ENCODE measurements at places on chromosomes 2 and 18. TPM values are rescaled to one million over a fixed set of nuclear protein-coding genes. Genes with fewer than 3 reads are reported as not detected.

GRCh38 chr2:196758474-196759377, 40.8 kb downstream of the GTF3C3 start:
- DNase-seq = no peak

- no peak for DNase-seq
Measured at GRCh38 chr2:237147317-237147716, 61.6 kb downstream of the COPS8 start.

DNA sequence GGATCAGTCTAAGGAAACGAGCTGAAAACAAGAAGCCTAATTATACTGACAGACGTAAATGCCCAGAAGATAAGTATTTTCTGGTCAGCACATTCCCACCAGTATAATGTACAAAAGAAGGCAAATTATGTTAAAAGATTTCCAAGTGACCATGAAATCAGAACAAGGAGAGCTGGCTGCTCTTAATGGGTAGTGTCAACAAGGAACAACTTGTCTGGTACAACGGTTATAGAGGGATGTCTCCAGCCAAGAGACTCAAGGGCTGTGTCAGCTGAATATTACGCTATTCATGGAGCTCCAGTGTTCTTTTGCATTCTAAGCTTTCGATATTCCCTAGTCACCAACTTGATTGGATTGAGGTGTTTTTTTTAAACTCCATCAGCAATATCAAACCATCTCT, 8.6 kb upstream of the L3MBTL4 start:
- no peak for DNase-seq

GRCh38 chr18:23538001-23538400, 34.7 kb downstream of the RMC1 start:
- no peak for DNase-seq

DNA sequence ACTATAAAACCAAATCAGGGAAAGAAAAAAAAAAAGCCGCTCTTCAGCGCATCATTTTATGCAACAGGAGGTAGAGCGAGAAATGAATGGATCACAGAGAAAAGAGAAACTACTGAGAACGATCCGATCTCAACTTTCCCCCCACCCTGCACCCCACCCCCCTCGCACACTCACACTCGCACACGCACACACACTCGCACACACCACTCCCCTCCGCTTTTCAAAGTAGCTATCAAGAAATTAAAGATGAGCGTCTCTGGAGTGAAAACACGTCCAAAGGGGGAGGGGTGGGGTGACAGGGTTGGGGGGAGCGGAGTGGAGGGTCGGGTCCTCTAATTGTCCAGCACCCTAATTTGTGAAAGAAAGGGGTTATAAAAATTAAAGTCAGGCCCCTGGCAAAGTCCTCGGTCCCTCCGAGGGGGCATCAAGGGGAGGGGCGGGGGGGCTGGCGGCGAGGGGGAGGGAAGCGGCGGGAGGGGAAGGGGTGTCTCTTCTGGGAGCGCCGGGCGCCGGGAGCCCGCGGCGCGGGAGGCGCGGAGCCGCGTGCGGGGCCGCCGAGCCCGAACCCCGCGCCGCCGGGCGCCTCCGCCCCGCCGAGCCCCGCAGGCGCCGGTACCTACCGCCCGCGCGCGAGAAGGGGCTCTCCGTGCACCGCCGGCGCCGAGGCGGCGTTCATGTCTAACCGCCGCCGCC, 428 bp downstream of the TCF4 start:
- DNase-seq = peak; percentile 27

DNA sequence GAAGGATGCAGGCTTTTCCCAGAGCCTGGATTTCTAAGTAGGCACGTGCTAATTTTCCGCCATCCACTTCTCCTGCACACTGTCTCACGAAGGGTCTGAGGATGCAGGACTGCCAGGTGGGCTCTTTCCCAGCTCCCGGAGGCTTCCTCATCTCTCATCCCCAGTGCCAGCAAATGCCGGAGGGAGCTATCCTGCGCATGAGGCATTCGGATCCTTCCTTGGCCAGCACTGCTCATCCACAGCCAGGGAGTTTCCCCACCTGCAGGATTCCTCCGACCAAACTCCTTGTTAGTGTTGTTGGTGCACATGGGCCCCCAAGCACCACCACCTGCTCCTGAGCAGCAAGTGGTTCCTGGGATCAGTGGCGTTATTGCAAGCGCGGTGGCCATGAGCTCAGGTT, 5.0 kb downstream of the CNDP1 start:
- DNase-seq = no peak

DNA sequence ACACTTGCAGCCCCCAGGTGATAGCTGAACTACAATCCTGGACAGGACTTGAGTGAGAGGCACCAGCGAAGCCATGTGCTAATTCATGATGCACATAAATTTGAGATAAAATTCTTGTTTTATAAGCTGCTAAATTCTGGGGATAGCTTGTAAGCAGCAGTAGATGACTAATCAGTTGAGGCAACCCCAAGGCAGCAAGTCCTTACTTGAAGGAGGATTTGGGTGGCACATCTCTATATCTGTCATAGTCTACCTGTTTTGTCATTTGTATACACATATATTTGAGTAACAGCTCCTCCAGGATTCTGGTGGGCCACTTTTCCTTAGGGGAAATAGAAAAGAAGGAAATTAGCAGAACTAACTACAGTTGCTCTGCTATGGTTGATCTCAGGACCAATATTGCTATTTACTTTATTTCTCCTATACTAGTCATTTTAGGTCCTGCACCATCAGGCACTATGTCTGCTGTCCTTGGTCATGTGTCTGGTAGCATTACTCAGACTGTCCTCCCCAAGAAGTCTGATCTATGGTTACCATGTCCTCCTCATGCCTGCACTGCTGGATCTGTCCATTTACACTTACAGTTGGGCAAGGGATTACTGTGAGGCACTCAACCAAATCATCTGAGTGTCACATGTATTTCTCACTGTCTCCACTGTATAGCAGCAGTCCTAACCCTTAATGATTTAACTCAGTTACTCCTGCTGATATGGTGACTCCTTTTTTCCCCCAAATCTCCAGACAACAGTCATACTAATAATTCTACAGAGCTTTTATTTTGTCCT, 436.0 kb upstream of the CWC22 start:
- DNase-seq = no peak

DNA sequence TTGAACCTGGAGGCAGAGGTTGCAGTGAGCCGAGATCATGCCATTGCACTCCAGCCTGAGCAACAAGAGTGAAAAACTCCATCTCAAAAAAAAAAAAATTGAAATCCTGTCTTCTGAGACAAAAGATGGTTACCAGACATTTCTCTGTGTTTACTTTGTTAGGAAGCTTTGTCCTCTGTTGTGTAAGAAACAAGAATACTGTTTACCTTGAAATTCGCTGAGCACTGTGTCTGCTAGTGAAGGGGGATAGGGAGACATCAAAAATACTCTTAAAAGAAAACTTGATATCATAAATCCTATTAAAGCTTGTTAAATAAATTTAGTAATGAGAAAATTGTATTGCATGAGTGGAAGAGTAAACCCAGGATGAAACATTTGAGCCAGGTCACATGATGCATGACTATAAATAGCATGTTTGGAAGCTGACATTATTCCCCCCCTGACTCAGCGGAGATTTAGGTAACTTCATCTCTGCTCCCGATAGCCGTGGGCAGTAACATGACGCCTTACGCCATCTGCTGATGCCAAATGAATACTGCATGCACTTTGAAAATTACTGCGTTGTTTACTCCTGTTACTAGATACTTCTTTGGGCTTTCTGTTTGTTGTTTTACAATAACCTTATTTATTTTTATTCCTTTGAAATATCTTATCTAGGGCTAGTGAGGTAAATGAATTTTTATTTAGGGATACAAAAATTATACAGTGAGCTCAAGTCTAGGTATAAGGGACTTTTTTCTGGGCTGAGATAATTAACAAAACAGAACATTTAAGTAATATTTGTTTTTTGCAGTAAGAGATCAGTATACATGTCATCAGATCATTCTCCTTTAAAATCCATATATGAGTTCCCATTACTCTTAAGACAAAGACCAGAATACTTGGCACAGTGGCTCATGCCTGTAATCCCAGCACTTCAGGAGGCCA, 134.9 kb downstream of the MAP3K20 start:
- DNase-seq = peak; percentile 67

GRCh38 chr2:26355038-26355995, 8.7 kb upstream of the ADGRF3 start:
- DNase-seq = no peak

- no peak for DNase-seq
Measured at GRCh38 chr18:57427429-57428201, 7.6 kb upstream of the ONECUT2 start.

- DNase-seq = no peak
Measured at GRCh38 chr18:49067071-49067470, 116.3 kb upstream of the SMAD7 start.

DNA sequence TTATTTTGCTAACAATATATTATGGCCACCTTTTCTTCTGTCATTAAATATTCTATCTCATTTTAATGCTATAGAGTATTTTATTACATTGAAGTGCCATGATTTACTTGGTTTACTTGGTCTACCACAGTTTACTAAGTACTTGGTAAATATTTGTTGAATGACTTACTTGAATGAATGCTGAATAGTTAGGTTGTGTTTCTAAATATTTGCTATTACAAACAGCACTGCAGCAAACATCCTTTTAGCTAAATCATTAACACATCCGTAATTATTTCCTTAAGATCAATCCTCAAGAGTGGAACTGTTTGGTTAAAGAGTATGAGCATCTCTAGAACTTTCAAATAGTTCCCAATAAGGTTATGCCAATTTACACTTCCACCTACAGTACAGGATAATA, 318.7 kb downstream of the MYCN start:
- no peak for DNase-seq

The PIEZO2 gene
- 2.4 TPM for total RNA-seq

The ERMN gene
- total RNA-seq = under 0.01 TPM

The IL1RL2 gene
- 0.82 TPM for total RNA-seq

The AQP12B gene
- not detected for total RNA-seq

The EHBP1 gene
- total RNA-seq = 127 TPM

The ANKRD30BL gene
- 12.6 TPM for total RNA-seq

The SCN1A gene
- 15.1 TPM for total RNA-seq

The CHST10 gene
- 82.3 TPM for total RNA-seq
